ENCODE measurements at places on chromosomes 5 and 9.

DNA sequence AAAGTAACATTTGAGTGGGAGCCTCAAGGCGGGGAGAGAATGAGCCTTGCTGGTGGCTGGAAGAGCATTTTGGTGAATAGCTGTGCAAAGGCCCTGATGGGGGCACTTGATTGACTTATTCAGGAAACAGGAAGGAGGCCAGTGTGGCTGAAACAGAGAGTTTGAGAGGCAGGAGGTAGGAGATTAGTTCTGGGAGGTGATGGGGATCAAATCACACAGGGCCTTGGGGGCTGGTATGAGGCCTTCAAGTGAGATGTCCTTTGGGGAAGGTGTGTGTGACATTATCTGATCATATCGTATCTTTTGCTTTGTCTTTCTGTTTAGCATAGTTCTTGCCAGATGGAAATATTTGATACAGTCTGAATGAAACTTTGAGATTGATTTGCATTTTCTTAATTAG, 172.3 kb downstream of the TENT4A start:
- no peaks in the 10 kb centered on the region for H3K36me3 ChIP-seq
- H3K4me3 ChIP-seq, result no peak overlapping the region
- no peak for DNase-seq
- no peaks in the 10 kb centered on the region for H3K27me3 ChIP-seq
- no peak overlapping the region for H3K27ac ChIP-seq
- H3K4me1 ChIP-seq, result no peaks in the 10 kb centered on the region

DNA sequence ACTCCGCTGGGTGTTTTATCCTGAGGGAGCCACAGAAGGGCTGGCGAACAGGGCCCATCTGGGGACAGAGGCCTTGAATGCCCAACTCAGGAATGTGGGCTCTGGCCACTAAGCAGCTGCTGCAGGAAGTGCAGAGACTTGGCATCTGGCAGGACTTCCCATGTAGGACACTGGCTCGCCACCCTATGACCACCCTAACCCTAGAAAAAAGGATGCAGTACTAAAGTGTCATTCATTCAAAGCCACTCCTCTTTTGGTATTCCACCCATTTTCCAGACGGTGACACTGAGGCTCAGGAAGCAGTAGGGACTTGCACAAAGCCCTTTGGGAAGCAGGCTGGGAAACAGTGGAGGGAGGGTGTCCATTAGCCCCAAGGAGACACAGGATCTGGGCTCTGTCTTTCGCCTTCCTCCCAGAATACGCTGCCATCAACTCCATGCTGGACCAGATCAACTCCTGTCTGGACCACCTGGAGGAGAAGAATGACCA, 3.0 kb downstream of the BBLN start:
- no peak overlapping the region for H3K27ac ChIP-seq
- no peak for DNase-seq
- H3K4me1 ChIP-seq, result peaks cover 4% of the 10 kb centered on the region
- H3K27me3 ChIP-seq, result no peaks in the 10 kb centered on the region

DNA sequence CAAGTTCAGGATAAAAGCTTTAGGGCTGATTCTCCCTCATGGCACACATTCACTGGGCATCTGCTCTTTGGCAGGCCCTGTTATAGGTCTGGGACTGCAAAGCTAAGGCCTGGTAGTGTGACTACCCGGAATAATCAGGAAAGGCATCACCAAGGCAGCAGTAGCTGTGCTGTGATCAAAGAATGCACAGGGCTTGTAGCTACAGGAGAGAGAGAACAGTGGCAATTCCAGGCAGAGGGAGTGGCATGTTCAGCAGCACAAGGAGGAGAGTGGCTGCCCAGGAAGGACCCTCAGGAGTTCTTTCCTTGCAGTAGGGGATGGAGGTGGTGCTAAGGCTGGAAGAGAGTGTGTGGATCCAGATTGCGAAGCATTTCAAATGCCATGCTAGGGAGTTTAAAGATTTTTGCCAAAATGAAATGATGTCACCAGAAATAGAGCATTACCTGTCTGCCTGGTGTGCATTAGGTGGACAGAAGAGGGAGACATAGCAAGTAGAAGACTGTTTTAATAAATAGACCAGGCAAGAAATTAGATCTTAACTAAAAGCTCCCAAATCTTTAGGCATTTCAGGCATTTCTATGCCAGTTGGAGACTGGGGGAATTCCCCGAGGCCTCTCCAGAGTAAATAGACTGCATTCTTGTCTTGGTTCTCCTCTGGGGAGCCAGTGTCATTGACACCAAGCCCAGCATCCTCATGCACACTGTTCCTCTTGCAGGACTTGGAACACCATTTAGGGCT, 69.1 kb downstream of the GPR21 start:
- no peak overlapping the region for H3K4me3 ChIP-seq
- H3K36me3 ChIP-seq, result peaks cover 42% of the 10 kb centered on the region
- H3K27ac ChIP-seq, result peak overlapping the region; percentile 91

DNA sequence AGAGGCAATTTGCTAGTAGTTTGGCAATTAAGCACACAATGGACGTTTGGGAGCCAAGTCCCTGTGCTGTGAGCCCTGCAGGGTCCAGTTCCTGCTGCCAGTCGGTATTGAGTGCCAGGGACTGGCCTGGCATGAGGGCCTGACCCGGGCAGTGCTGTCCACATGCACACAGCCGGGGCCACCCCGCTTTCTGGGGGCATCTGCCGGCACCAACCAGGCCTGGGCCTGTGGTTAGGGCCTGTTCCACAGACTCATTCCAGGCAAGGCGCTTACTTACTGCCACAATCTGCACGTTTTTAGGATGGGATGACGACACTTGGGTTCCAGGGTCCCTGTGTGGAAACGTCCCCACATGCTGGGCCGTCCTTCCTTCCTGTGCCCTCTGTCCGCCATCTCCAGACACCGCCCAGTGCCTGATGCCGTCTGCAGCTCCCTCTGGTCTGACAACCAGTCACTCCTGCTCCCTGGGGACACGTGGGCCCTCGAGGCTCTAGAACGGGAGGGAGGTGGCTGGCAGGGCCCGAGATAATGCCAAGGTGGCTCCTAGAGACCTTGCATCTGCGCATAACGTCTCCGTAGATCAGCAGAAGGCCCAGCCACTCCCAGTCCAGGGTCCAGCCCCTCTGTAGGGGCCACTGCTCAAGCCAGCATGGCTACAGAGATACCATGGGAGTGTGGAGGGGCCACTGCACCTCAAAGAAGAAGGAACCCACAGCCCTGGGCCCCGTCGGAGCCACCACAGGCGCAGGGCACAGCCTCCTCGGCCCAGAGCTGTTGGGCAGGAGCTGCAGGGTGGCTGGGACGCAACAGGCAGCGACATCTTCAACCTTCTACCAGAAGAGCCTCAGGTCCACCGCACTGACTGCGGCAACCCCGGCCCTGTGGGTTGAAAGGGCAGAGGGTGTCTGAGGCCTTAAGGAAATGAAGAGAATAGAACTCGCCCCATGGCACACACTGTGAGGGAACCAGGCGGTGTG, 24.7 kb downstream of the SLC9A3 start:
- peaks cover 62% of the 10 kb centered on the region for H3K27me3 ChIP-seq
- DNase-seq, result no peak
- H3K4me3 ChIP-seq, result no peak overlapping the region
- no peak overlapping the region for H3K27ac ChIP-seq
- H3K4me1 ChIP-seq, result no peaks in the 10 kb centered on the region
- H3K36me3 ChIP-seq, result no peaks in the 10 kb centered on the region

GRCh38 chr9:37163299-37163698, 42.9 kb downstream of the ZCCHC7 start:
- H3K4me3 ChIP-seq, result no peak overlapping the region
- no peak for DNase-seq
- peaks cover 2% of the 10 kb centered on the region for H3K4me1 ChIP-seq

DNA sequence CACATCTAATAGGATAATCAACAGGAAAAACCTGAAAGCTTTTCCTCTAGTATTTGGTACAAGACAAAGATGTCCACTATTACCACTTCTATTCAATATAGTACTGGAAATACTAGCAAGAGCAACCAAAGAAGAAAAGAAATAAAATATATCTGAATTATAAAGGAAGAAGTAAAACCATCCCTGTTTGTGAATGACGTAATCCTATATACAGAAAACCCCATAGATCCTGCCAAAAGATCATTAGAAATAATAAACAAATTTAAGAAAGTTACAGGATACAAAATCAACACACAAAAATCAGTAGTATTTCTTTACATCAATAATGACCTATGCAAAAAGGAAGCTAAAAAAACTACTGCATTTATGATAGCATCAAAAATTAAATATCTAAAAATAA, 1191.3 kb upstream of the C9orf72 start:
- no peak for DNase-seq
- H3K4me1 ChIP-seq, result no peaks in the 10 kb centered on the region
- no peak overlapping the region for H3K4me3 ChIP-seq
- no peaks in the 10 kb centered on the region for H3K36me3 ChIP-seq
- no peak overlapping the region for H3K27ac ChIP-seq
- no peaks in the 10 kb centered on the region for H3K27me3 ChIP-seq

- H3K27ac ChIP-seq, result no peak overlapping the region
- H3K36me3 ChIP-seq, result no peaks in the 10 kb centered on the region
- H3K27me3 ChIP-seq, result peaks cover 5% of the 10 kb centered on the region
- DNase-seq, result no peak
Measured at GRCh38 chr5:13606051-13606450, 338.4 kb downstream of the DNAH5 start.

DNA sequence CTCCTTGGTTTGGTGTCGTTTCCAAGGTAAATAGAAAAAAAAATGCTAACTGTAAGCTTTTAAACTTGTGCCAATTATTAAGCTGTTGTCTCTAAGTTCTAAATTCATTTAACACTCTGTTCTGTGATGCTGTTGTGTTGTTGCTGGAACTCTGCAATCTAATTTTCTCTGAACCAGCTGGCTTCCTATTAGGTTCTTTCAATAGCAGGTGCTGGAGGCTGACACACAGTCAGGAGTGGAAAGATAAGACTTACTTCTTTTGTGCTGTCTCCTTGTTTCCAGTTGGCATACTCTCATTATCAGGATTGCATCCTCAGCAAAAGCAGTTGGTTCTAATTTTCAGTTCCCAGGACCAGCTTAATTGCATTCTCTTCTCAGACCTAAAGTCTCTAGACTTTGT, 1252.6 kb upstream of the NUDT12 start:
- no peak overlapping the region for H3K27ac ChIP-seq
- H3K4me1 ChIP-seq, result no peaks in the 10 kb centered on the region
- peaks cover 2% of the 10 kb centered on the region for H3K36me3 ChIP-seq
- DNase-seq, result no peak

GRCh38 chr5:81808106-81808505, 57.2 kb upstream of the SSBP2 start:
- H3K27me3 ChIP-seq, result no peaks in the 10 kb centered on the region
- peaks cover 9% of the 10 kb centered on the region for H3K36me3 ChIP-seq
- H3K4me3 ChIP-seq, result no peak overlapping the region
- DNase-seq, result no peak
- no peaks in the 10 kb centered on the region for H3K4me1 ChIP-seq

GRCh38 chr9:134379831-134380365, 53.6 kb downstream of the RXRA start:
- peaks cover 43% of the 10 kb centered on the region for H3K4me1 ChIP-seq
- no peak for DNase-seq
- H3K27me3 ChIP-seq, result no peaks in the 10 kb centered on the region
- H3K36me3 ChIP-seq, result no peaks in the 10 kb centered on the region
- H3K27ac ChIP-seq, result no peak overlapping the region
- no peak overlapping the region for H3K4me3 ChIP-seq

GRCh38 chr9:118418887-118419565, 714.8 kb downstream of the TLR4 start:
- H3K27me3 ChIP-seq, result no peaks in the 10 kb centered on the region
- H3K4me3 ChIP-seq, result no peak overlapping the region
- no peak overlapping the region for H3K27ac ChIP-seq

- H3K4me1 ChIP-seq, result peaks cover 23% of the 10 kb centered on the region
- H3K4me3 ChIP-seq, result no peak overlapping the region
- DNase-seq, result no peak
- no peak overlapping the region for H3K27ac ChIP-seq
Measured at GRCh38 chr5:36298552-36298951, 3.1 kb downstream of the RANBP3L start.

DNA sequence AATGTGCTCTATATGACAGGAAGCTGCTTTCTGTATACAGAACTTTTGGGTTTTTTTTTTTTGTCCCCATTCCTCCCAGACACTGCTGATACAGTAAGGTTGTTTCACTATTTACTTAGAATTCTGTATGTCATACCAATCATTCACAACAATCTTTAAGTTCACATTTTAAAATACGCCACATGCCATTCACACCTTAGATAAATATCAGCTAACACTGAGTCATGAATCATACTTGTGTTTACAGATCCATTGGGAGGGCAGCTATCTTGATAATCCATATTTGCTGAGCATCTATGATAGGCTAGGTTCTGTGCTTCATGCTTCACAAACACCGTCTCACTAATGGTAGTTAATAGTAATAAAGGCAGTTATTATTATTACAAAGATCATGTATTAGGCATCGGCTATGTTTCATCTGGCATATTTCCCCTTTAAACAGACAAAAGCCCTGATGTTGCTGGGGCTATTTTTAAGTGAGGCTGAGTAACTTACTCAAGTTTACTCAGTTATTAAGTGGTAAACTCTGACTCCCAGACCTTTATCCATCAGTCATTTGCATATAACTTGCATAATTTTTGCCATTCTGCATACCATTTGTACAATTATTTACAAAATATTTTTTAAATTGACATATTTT, 152.2 kb upstream of the HMHB1 start:
- H3K4me1 ChIP-seq, result peaks cover 9% of the 10 kb centered on the region
- no peak for DNase-seq
- no peak overlapping the region for H3K27ac ChIP-seq
- no peaks in the 10 kb centered on the region for H3K36me3 ChIP-seq
- no peaks in the 10 kb centered on the region for H3K27me3 ChIP-seq

- H3K4me1 ChIP-seq, result no peaks in the 10 kb centered on the region
- H3K4me3 ChIP-seq, result no peak overlapping the region
- H3K27me3 ChIP-seq, result no peaks in the 10 kb centered on the region
- H3K36me3 ChIP-seq, result peaks cover 8% of the 10 kb centered on the region
Measured at GRCh38 chr9:82012276-82012675, 23.7 kb downstream of the SPATA31D1 start.

- peaks cover 8% of the 10 kb centered on the region for H3K4me1 ChIP-seq
- peaks cover 4% of the 10 kb centered on the region for H3K36me3 ChIP-seq
- no peak for DNase-seq
- no peaks in the 10 kb centered on the region for H3K27me3 ChIP-seq
Measured at GRCh38 chr9:4131946-4132345, 167.9 kb downstream of the GLIS3 start.

DNA sequence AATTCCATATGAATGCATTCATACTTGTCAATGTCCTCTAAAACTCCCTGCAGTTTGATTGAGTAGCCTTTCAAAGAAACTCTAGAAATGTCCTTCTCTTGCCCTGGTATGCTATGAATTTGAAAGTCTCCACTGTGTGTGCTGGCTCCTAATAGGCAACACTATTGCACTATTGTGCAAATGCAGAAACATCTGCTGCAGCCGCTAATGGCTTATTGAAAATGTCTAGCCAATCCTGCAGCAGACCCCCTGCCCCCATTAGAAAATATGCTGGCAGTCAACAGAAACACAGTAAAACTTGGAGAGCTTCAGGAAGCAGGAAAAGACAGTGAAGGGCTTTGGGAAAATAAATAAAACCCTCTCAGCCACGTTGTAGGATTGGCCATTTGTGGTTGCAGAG, 87.3 kb upstream of the GRAMD2B start:
- no peak overlapping the region for H3K4me3 ChIP-seq
- H3K27ac ChIP-seq, result no peak overlapping the region
- peaks cover 29% of the 10 kb centered on the region for H3K4me1 ChIP-seq
- H3K27me3 ChIP-seq, result peaks cover 1% of the 10 kb centered on the region
- H3K36me3 ChIP-seq, result no peaks in the 10 kb centered on the region

GRCh38 chr9:129338724-129339430, 160.8 kb upstream of the IER5L start:
- H3K4me3 ChIP-seq, result no peak overlapping the region
- no peak overlapping the region for H3K27ac ChIP-seq
- no peak for DNase-seq
- no peaks in the 10 kb centered on the region for H3K27me3 ChIP-seq
- peaks cover 7% of the 10 kb centered on the region for H3K36me3 ChIP-seq
- H3K4me1 ChIP-seq, result peaks cover 37% of the 10 kb centered on the region
